ENCODE measurements at places on chromosomes 6 and 20.

- no peak for DNase-seq
Measured at GRCh38 chr20:11219192-11219591, 545.4 kb upstream of the JAG1 start.

GRCh38 chr20:31721408-31722256 is 1.0 kb downstream of the BCL2L1 start:
- no peak for DNase-seq

DNA sequence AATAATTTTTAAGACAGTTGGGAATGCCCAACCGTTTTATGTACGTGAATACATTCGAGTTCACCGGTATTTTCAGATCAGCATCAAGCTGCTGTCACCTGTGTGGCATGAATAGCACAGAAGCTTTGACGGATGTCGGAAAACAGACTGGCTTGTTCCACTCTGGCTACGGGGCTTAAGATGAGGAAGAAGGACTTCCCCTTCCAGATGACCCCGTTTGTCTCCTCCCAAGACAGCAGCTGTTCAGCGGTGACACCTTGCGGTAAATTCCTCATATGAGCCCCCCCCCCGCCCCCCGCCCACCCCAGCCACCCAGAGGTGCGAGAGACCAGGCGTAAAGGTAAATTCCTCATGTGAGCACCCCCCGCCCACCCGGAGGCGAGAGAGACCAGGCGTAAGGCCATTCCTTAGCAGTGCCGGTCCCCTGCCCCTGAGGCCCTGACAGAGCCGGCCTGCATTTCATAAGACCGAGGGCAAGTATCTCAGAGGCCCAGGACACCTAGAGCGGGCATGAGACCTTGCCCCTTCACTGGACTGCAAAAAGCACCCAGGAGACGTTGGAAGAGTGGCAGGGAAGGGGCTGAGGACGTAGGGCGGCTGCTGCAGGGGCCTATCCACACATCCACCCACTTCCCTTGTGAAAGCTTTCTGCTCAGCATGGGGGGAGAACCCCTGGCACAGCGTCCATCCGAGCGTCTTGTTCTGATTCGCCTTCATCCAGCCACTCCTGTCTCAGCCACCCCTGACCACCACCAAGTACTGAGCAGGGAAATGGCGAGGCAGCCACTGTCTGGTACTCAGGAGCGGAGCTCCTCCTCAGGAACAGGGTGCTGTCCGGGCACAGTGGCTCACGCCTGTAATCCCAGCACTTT is 7.3 kb upstream of the PCMTD2 start:
- no peak for DNase-seq

- no peak for DNase-seq
Measured at GRCh38 chr20:8756410-8756809, 312.5 kb upstream of the PLCB4 start.

DNA sequence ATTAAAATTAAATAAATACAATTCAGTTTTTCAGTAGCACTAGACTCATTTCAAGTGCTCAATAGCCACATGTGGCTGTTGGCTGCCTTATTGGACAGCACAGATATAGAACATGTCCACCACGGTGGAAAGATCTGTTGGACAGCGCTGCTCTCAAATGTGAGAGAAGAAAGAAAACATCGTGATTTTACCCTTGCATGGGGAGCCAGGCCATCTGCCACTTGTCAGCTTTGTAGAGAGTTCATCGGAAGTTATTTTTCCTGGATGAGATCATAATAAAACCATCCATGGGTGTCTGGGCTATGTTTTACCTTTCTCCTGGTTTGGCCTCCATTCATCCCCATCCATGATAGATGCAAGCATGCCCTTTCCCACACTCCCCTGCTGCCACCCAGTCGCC is 5.8 kb upstream of the KIF3B start:
- DNase-seq, result no peak

- no peak for DNase-seq
Measured at GRCh38 chr6:21110684-21111083, 482.9 kb upstream of the SOX4 start.

- DNase-seq, result no peak
Measured at GRCh38 chr20:59792300-59792699, 141.1 kb downstream of the SYCP2 start.

DNA sequence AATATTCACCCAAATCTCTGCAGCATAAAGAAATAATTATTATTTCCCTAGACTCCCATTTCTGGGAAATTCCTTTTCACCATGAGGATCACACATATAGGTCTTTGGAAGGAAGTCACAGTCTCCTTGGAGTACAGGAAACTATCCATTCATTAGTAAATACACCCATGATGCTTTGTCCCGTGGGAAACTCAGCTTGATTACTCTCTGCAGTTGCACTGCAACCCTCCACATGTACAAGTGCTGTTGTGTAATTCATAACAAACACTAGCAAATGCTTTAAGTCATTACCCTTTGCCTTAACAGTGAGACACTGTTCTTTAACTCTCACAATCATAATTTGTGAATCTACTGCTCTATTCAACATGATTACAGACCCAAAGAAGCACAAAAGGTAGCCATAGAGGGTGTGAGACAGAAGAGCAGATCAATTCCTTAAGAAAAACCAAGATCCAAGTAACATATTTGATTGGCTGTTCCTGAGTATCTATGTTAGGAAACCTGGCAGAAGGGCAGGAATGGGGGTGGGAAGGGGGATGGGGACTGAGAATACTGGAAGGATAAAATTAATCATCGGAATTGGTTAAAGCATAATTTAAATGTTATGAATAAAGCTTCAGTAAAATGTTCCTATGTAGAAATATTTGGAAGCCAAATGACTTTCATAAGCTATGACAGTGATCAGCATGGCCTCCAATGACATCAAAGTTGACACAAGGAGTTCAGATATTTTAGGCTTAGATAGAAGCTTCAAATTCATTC is 268.0 kb downstream of the HACE1 start:
- DNase-seq, result peak; percentile 70

GRCh38 chr6:104505838-104506237 is 353.9 kb downstream of the HACE1 start:
- no peak for DNase-seq

- no peak for DNase-seq
Measured at GRCh38 chr6:162416831-162417537, 310.6 kb downstream of the PRKN start.

- no peak for DNase-seq
Measured at GRCh38 chr20:61871913-61872312, 193.8 kb downstream of the TAF4 start.

- no peak for DNase-seq
Measured at GRCh38 chr20:61092251-61092650, 159.8 kb upstream of the CDH4 start.

DNA sequence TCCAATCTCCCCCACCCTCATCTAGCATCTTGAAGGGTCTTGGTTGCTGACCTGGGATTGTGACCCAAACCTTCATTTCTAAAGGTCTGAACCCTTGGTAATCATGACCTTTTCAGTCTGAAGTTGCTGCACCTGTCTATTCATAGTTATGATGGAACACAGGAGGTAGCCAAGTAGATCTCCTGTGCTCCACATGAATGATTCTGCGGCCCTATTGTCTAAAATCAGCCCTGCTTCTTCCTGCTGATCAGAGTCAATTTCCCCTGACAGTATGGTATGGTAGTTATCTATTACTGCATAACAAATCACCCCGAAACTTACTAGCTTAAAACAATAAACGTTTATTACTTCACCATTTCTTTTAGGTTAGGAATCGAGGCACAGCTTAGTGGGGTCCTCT is 9.0 kb downstream of the OR2B6 start:
- no peak for DNase-seq

GRCh38 chr20:42576167-42576566 is 613.5 kb downstream of the PTPRT start:
- DNase-seq, result no peak
